ENCODE measurements at places on chromosomes 3 and 15.

- no peak for DNase-seq
Observed at GRCh38 chr3:54691289-54691771, 236.5 kb downstream of the LRTM1 start.

- DNase-seq = no peak
Observed at GRCh38 chr15:32993285-32993684, 201.2 kb downstream of the FMN1 start.

GRCh38 chr3:171804618-171805389 is 5.5 kb downstream of the PLD1 start:
- no peak for DNase-seq

- DNase-seq = no peak
Observed at GRCh38 chr15:95292785-95293450, 1037.6 kb upstream of the NR2F2 start.

DNA sequence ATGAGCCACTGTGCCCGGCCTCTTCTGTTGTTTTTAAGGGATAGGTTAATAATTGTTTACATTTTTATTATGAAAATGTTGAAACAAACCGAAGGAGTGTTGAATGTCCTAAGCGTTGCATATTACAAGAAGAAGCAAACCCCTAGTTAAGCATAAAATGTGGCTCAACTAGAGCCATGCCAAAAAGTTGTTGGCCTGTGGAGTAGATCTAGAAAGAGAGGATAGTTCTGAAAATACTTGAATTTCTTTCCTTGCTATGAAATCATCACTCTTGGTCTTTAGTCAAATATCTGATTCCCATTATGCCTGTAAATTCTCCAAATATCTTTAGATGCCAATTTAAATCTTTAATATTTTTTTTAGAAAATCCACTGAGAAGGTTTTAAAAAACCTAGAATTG is 12.8 kb downstream of the RBP2 start:
- no peak for DNase-seq

DNA sequence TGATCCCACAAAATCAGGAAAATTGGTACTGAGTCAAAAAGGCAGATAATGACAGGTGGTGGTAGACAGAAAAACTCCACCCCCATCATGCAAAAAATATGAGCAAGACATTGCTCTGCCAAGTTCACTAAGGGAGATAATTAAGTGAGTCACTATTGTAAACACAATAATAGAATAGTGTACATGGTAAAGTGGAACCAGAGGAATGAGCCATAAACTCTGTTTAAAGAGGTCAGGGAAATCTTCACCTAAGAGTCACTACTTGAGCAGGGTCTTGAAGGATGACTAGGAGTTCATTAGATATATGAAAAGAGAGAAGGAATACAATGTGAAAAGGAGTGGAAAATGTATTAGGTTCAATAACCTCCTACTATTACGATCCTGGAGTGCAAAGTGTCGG is 213.4 kb upstream of the PEX5L start:
- DNase-seq = no peak

GRCh38 chr15:29037997-29038705 is 152.4 kb downstream of the APBA2 start:
- DNase-seq = no peak

- no peak for DNase-seq
Observed at GRCh38 chr3:55156851-55157650, 229.2 kb upstream of the LRTM1 start.

- DNase-seq = no peak
Observed at GRCh38 chr15:101563176-101563796, 73.8 kb upstream of the PCSK6 start.

GRCh38 chr3:74023395-74023794 is 398.7 kb upstream of the PDZRN3 start:
- DNase-seq = no peak

- DNase-seq = no peak
Observed at GRCh38 chr15:39243396-39243795, 337.5 kb upstream of the THBS1 start.

- no peak for DNase-seq
Observed at GRCh38 chr3:65439641-65440284, 599.0 kb downstream of the MAGI1 start.

DNA sequence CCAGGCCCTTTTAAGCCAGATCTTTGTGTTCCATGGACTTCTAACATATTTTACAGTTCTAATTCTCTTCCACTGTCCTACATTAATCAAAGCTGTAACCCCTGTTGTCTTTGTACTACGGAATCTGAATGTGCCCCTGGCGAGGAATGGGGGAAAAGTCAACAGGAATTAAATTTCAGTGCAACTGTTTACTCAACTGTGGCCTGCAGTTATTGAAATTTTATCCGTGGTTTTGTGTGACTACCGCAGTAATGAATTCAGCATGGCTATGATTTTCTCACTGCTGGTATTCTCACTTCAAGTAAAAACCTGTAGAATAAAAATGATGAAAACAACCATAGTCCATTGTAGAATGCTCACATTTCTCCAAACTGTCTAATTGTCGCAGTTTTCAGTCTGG is 388.0 kb downstream of the FOXP1 start:
- no peak for DNase-seq

GRCh38 chr3:100927775-100928174 is 65.4 kb downstream of the ABI3BP start:
- no peak for DNase-seq

DNA sequence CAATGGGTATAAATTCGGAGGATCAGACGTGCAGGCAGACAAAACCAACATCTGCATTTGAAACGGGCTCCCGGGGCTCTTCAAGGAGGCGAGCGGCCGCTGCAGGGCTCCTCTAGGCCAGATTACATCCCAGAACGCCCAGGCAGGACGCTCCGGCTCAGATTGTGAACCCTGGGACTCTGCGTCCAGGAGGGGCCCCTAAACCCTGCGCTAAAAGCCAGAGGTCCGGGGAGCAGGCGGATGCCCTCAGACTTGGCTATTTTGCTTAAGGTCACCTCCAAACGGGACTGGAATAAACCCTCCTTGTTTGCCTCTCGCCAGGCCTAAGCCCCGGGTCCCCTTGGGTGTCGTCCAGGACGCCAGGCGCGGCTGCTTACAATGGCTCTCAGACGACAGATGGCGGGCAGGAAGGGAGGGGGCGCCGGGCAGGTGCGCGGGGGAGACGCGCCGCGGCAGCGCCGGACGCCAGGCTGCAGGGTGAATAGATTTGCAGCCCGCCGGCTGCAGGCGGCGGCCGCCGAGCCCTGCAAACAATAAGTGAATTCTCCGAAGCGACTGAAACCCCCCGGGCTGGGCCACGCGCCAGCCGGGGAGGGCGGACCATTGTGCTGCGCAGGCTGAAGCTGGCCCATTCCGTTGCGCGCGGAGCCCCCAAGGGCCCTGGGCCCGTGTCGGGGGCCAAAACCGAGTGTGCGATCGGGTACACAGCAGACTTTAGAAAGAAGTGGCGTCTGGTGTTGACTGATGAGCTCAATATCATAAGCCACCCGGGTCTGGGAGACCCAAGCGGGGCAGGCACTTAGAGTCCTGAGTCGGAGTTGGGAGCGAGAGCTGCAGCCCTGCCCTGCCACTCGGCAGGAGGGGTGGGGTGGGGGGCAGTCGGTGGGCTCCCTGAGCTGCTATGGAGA is 32.3 kb upstream of the AMOTL2 start:
- DNase-seq = no peak

DNA sequence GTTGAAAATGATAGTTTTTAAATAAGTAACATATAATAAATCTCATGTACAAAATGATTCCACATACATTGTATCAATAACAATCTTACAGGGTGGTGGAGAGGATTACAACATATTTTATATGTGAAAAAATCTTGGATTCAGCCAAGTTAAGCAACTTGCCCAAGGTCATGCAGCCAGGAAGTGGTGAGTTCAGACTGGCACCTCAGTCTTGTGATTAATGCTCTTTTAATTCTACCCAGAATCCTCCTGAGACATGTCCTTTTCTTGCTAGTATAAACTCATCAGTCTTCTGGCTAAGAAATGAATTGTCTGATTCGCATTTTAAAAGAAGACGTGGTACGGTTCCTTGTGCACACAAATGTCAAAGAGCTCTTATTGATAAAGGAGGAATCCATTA is 4.5 kb upstream of the MYRIP start:
- no peak for DNase-seq

DNA sequence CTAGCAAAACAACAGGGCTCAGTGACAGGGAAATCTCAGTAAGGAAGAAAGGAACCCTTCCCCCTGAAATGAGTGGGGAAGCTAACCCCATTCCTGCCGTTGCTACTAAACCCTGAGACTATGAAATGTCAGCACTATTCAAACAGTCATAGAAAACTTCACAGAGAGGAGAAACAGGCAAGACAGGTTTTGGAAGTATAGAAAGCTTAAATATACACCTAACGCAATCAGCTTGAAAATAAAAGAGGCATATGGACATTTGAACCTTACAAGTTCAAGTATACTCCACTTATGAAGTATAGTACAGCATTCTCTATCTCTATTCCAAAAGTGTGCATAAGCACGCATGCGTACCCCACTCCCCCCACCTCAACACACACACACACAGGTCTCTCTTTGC is 17.6 kb upstream of the FRMD4B start:
- no peak for DNase-seq

DNA sequence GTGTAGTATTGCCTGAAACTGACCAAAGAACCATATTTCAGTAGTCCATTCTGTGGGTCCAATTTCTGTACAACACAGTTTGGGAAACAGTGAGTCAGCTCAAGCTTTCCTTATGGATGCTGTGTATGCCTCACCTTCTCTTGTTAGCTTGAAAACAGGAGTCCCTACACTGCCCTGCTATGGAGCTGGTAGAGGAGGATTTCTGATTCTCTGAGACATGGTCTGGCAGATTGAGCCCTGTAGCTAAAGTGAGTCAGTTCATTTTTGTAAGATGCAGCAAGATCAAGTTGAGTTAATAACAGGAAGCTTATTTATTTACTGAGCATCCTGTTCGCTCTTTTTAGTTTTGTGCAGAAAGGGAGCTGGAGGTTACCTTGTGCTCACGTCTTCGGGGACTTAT is 424.1 kb upstream of the RBMS3 start:
- DNase-seq = no peak

- no peak for DNase-seq
Observed at GRCh38 chr3:184471439-184471838, 90.1 kb upstream of the EPHB3 start.

DNA sequence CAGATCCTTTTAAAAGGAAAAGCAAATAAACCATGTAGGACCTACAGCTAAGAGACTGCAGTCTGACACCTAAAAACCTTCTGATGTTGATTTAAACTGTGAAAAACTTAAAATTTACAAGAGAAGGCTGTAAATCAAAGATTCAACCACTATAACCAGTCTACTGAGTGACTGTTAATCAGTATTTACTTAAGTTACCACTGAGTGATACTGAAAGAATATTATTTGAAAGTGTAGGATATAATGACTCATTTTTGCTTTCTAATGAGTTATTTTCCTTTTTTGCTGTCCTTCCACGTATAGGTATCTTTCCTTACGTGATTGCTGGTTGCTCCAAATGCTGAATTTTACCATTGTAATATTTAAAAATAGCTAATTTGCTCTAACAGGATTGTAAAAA is 44.6 kb downstream of the RFX7 start:
- no peak for DNase-seq

DNA sequence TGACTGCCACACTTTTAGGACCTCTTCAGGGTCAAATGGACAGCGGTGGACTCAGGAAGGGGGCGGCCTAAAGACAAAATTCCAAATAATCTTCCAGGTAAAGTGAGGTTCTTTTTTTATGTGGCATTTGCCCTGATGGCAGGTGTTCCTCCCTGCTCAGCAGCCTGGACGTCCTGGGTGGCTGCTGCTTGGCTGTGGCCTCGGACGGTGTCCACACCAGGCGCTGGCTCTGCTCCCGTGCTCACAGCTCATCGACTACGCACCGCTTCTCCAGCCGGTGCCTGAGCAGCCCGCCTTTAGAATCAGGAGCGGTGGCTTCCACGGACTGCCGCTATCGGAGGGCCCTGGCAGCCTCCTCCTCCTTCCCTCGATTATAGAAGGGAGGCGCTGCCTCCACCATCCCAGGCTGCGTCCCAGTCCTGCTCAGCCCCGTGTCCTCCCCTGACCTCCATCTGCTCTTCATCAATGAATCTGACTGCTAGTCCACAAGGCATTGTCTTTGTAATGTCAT is 41.9 kb downstream of the PCSK6 start:
- DNase-seq = no peak

DNA sequence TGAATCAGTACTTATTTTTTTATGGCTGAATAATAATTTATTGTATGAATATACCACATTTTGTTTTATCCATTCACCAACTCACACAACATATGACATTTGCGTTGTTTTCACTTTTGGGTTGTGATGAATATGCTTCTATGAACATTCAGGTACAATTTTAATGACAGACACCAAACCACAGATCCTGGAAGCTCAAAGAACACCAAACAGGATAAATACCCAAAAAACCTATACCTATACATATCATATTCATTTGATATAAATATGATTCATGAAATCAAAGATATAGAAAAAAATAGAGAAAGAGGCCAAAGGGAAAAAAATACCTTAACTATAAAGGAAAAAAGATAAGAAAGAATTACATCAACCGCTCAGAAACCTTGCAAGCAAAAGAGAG is 35.8 kb downstream of the FAM240A start:
- no peak for DNase-seq

DNA sequence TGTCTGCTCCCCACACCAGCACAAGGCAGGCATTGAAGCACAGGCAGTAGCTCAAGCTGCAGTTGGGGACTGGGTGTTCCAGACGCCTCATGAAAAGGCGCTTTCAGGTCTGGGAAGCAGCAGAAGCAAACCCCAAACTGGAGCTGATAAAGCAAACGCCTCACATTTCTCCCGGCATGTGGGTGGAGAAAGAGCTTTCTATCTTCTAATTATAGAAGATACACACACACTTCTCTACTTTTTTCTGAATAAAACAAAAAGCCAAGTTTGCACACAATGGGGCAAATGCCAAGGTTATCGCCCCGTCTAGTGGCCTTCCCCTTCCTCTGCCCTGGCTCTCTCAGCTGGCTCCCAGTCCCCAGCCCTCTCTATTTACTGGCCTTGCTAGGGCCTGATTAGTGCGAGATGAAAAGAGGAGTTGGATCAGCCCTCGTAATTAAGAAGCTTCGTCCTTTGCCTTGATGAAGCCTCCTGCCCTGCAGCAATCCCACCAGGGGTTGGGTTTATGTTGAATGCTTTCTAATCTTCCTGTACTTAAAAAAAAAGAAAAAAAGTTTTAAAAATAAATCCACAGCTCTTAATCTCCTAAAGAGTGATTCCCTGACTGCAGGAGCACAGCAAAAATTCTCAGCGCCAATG is 120.2 kb downstream of the MEGF11 start:
- DNase-seq = no peak

Measured in CD4-positive, alpha-beta T cell treated with Interleukin-10 for 1 hour (primary cell).